Pons (tissue), 1 donor: ENCODE measurements at places on chromosomes 12 and 14.
A peak's percentile ranks its signal among the peaks of the same experiment; 100 is the strongest.

DNA sequence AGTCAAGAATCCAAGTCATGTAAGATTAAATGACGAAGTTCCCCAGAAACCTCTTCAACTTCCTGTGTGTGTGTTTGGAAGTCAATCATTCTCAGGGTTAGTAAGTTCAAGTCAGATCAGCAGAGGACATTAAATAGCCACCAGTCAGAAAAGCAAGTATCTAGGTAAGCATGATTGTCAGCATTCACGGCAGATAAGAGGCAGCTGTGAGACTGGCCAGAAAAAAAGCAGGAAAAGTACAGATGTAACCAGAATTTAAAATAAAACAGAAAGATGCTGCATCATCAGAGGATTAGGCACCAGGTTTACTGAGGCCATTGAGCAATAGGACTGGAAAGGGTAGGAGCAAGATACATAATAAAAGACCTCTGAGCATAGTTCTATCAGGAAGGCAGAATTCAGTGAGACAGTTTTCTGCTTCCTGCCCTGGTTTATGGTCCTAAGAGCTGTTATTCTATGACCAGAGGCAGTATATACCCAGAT is 606.9 kb downstream of the FSCB start:
- DNase-seq: no peak

DNA sequence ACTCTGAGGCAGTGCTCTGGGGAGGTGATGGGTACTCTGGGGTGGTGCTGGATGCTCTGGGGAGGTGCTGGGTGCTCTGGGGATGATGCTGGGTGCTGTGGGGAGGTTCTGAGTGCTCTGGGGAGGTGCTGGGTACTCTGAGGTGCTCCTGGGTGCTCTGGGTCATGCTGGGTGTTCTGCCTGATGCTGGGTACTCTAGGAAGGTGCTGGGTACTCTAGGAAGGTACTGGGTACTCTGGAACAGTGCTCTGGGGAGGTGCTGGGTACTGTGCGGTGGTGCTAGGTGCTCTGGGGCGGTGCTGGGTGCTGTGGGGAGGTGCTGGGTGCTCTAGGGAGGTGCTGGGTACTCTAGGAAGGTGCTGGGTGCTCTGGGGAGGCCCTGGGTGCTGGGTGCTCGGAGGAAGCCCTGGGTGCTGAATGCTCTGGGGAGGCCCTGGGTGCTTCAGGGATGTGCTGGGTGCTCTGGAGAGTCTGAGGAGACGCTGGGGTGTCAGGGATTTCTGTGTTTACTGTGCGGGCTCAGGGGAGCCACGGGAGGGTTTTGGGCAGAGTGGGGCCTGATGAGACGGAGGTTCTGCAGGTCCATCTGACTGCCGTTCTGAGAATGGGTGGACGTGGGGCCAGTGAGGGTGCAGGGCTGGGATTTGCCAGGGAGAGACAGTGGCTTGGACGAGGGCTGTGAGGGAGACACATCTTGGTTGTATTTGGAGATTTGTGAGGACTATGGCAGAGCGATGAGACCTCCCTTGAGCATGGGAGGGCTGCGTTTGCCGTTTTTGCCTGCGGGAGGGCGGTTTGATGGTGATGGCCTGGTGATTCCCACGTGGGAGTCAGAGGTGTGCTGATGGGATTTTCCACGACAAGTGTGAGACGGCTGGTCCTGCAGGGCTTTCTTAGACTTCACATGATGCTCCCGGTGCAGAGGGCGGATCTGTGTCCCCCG is 30.0 kb downstream of the MMP17 start:
- DNase-seq: no peak

GRCh38 chr12:6384499-6385436 is 806 bp downstream of the LTBR start:
- DNase-seq: no peak

DNA sequence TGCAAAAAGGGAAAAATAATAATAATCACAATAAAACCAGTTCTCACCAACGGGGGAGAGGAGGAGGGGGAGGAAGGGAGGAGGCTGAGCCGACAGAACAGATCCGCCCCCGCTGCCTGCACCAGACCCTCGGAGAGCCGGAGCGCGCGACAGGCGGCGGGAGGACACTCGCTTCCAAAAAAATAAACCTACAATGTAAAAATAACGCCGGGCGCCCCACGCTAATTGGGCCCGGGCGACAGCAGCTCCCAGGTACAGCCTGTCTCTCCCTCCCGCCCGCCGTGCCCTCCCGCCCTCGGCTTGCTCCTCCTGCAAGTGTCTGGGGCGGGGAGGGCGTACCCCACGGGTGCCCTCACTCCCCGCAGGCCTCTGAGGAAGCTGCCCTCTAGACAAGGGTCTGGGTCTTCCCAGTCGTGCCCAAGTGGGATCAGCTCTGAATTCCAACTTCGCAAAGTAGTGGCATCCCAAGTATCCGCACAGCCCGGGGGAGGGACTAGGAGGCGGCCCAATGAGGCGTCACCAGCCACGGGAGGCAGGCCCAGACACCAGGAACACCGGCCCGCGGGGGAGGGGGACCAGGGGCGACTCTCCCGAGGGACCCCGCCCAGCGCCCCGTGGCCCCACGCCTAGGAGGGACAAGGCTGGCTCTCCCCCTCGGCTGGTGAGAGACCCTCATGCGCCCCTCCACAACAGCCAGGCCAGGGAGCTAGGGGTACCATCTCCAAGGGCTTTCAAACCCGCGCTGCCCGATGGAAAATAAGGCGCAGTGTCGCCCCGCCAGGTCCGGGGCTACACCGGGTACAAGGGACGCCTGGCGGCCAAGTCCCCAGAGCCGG is 1.0 kb downstream of the NCOR2 start:
- DNase-seq: peak; percentile 87

- DNase-seq: no peak
Observed at GRCh38 chr12:6364044-6364374, 11.4 kb downstream of the SCNN1A start.

GRCh38 chr12:122929148-122929538 is 33.2 kb upstream of the VPS37B start:
- DNase-seq: no peak

DNA sequence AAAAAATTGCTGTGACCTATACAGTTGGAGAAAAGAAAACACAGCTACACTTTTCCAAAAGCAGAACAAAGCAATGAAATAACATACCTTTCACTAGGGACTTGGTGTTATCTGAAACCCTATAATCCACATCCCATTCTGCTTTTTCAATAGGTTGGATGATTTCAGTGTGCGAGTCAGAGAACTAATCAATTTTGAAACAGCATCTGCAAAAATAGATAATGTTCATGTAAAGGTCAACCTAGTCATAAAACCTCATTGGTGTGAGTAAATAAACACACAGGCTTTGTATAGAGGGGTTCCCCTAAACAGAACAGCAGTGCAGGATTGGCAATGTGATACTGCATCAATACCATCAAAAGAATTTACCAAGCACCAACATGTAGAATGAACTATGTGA is 173.0 kb upstream of the G2E3 start:
- no peak for DNase-seq

GRCh38 chr14:94681300-94682060 is 69.3 kb downstream of the SERPINA3 start:
- DNase-seq: peak; percentile 9

DNA sequence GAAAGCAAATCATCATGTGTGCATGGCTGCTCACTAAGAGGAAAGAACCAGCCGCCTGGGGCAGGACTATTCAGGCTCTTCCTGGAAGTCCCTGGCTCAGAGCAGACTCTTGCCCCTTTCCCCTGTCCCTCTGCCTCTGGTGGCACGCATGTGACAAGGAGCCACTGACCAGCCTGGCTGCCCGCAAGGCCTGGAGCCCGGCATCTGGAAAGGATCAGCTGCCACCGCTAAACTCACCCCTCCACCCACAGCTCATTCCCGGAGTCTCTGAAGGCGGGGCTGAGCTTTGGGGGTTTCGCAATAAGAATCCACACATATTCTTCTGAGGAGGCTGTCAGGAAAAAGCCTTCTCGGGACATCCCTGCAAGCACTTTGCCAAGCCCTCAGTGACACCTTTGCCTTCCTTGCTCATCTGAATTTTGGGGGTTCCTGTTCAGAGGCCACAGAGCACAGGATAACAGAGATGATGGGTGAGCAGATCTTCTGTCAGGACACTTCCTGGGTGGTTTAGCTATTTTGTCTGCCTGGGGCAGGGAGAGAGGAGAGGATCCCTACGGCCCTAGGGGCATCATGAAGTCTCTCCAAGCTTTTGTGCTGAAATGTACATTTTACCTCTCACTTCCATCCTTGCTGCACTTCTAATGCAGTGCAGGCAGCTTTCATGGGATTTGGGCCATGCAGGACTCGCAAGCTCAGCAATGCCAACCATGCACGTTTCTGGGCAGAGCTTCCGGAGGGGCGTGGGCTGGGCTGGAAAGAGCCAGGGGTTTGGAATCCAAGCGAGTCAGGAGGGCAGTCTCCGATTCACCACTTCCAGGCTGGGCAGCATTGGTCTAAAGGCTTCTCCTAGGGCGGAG is 124.8 kb upstream of the MAP1LC3B2 start:
- no peak for DNase-seq

DNA sequence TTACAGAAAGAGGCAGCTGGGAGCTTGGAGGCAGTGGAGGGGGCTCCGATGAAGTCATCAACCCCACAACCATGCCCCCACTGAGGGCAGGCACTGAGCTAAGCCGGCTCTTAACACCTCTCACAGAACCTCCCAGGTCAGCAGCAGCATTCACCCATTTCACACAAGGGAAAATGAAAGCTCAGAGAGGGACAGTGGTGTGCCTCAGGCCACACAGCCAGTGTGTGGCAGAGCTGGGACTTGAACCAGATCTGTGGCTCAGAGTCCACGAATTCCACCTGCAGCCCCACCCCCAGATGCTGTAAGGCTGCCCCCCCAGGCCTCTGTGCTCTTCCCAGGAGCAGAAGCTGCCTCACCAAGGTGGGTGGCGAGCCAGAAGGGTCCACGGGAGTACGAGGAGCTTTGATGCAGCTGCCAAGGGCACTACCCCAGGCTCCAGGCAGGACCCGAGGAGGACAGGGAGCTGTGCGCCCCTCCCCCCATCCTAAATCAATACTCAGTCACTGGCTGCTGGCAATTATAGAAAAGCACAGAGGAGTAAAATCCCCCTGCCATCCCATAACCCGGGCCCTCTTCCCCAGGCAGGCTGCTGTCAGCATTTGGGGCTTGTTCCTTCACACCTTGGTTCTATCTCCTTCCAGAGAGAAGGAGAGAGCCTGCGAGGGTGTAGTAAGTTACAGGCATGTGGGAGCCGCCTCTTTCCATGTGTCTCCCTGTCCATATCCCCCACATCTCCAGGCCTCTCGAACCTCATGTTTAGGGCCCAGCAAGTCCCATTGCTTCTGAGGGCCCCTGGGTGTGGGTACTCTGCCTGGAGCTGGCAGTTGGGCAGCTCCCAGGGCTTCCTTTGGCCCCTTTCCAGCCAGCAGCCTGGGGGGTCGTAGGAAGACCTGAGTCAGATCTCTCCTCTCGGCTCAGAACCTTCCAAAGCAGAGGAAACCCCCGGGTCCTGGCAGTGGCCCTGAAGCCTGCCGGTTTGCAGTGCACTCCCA is 47.6 kb downstream of the FAM222A start:
- DNase-seq: no peak
